ENCODE measurements at places on chromosomes 7 and 10. TPM values are rescaled to one million over a fixed set of nuclear protein-coding genes. Genes with fewer than 3 reads are reported as not detected.
A peak's percentile ranks its signal among the peaks of the same experiment; 100 is the strongest.

DNA sequence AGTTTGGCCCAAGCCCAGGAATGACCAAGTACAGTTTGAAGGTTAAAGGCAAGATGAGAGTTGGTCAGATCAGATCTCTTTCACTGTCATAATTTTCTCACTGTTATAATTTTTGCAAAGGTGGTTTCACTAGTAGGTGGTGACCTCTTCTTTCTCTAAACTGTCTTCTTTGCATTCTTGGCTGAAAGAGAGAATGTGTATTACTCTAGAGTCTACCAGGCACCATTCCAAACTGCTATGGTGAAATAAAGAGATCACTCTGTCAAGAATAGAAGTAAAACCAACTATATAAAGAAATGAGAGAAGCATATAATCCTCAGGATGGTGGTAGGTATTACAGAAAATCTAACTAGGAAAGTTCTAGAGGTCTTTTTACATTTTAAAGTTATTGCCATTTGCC, 72.7 kb downstream of the DYNC1I1 start:
- H3K4me3 ChIP-seq, result no peak overlapping the region
- no peaks in the 10 kb centered on the region for H3K27me3 ChIP-seq
- no peaks in the 10 kb centered on the region for H3K36me3 ChIP-seq
- no peak for DNase-seq

DNA sequence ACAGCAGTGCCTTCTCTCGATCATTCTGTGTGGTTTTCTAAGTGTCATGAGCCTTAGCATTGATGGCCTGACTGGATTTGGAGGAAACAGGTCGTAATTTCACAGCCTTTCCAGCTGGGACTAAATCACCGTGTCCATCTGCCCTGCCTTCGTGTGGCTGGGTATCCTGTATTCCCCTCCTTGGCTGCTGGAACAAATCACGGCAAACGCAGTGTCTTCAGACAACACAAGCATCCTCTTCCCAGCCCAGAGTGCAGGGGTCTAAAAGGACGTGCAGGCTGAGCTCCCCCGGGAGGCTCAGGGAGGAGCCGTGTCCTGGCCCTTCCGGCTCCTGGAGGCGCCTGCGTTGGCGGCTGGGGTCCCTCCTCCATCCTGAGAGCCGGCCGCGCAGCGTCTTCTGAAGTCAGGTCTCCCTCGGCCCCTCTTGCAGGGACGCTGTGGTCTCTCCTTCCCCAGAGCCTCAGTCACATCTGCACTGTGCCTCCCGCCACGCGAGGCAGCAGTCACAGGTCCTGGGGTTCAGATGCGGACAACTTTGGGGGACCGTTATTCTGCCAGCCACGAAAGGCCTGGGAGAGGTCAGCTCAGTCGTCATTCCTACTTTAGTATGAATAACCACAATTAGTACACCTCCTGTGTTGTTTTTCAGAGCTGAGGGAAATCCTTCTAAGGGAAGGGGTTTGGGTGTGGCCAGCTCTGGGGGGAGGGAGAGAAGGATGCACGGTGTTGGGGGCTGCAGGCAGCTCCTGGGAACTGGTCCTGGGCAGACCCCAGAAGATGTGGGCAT, 41.1 kb downstream of the FAM20C start:
- peak overlapping the region; percentile 78 for H3K27ac ChIP-seq
- H3K4me1 ChIP-seq, result peaks cover 26% of the 10 kb centered on the region
- DNase-seq, result peak; percentile 27
- no peaks in the 10 kb centered on the region for H3K36me3 ChIP-seq
- H3K4me3 ChIP-seq, result no peak overlapping the region

- H3K36me3 ChIP-seq, result no peaks in the 10 kb centered on the region
- H3K4me3 ChIP-seq, result peak overlapping the region; percentile 55
- DNase-seq, result peak; percentile 76
- no peak overlapping the region for H3K27ac ChIP-seq
These were observed 1.2 kb upstream of the PLXNA4 start for GRCh38 chr7:132577206-132578049.

DNA sequence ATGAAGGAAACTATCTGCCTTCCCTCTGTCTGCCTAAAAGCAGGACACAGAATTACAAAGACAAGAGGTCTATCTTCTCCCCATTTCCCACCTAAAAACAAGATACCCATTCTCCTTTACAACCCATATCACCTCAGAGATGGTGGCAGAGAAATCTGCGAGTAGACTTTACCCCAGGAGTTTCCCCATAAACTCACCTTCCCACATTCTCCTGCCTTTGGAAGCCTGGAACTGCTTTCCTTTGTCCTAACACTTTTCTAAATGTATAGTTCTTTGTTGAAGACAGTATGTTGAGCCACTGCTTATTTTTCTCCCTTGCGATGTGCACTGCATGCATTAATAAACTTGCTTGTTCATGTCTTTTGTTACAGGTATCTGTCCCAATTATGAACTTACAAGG, 8.0 kb downstream of the SHTN1 start:
- DNase-seq, result no peak
- no peak overlapping the region for H3K4me3 ChIP-seq
- no peak overlapping the region for H3K27ac ChIP-seq
- H3K27me3 ChIP-seq, result no peaks in the 10 kb centered on the region
- no peaks in the 10 kb centered on the region for H3K36me3 ChIP-seq
- H3K4me1 ChIP-seq, result no peaks in the 10 kb centered on the region

DNA sequence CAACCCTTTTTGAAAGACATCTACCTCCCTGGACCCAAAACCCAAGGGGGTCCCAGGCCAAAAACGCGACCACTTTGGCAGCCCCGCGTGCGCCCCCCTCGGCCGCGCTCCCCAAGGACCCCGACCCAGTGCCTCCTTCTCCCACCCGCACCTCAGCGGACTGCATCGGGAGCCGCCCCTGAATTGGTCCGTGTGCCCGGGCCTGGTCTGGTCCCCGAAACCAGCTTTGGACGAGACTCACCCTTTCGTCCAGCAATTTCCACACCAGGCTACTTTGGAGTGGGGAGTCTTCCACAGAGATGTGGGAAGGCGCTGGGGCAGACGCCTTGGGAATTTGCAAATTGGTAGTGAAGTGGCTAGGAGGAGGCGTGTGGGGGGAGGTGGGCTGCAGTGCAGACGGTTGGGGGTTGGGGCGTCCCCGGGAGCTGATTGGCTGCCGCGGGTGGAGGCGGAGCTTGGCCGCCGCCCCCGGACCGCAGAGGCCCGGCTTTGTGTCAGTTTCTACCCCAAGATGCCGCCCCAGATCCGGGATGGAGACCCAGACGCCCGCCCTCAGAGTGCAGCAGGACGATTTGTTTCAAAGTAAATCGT, 16.9 kb downstream of the TCAF1 start:
- peak; percentile 83 for DNase-seq
- peaks cover 5% of the 10 kb centered on the region for H3K4me1 ChIP-seq
- peak overlapping the region; percentile 32 for H3K4me3 ChIP-seq
- H3K27me3 ChIP-seq, result no peaks in the 10 kb centered on the region

GRCh38 chr10:128963211-128964099, 503.6 kb upstream of the MGMT start:
- no peak overlapping the region for H3K4me3 ChIP-seq
- no peak for DNase-seq
- H3K4me1 ChIP-seq, result no peaks in the 10 kb centered on the region
- H3K27me3 ChIP-seq, result no peaks in the 10 kb centered on the region
- H3K36me3 ChIP-seq, result no peaks in the 10 kb centered on the region
- H3K27ac ChIP-seq, result no peak overlapping the region

- H3K27ac ChIP-seq, result no peak overlapping the region
- H3K4me1 ChIP-seq, result no peaks in the 10 kb centered on the region
- H3K27me3 ChIP-seq, result no peaks in the 10 kb centered on the region
- H3K36me3 ChIP-seq, result no peaks in the 10 kb centered on the region
These were observed 39.5 kb upstream of the GJD4 start for GRCh38 chr10:35565602-35566081.

GRCh38 chr10:101138788-101139420, 7.8 kb downstream of the TLX1 start:
- peaks cover 7% of the 10 kb centered on the region for H3K27me3 ChIP-seq
- DNase-seq, result no peak
- no peaks in the 10 kb centered on the region for H3K36me3 ChIP-seq
- no peak overlapping the region for H3K4me3 ChIP-seq
- H3K4me1 ChIP-seq, result peaks cover 1% of the 10 kb centered on the region

DNA sequence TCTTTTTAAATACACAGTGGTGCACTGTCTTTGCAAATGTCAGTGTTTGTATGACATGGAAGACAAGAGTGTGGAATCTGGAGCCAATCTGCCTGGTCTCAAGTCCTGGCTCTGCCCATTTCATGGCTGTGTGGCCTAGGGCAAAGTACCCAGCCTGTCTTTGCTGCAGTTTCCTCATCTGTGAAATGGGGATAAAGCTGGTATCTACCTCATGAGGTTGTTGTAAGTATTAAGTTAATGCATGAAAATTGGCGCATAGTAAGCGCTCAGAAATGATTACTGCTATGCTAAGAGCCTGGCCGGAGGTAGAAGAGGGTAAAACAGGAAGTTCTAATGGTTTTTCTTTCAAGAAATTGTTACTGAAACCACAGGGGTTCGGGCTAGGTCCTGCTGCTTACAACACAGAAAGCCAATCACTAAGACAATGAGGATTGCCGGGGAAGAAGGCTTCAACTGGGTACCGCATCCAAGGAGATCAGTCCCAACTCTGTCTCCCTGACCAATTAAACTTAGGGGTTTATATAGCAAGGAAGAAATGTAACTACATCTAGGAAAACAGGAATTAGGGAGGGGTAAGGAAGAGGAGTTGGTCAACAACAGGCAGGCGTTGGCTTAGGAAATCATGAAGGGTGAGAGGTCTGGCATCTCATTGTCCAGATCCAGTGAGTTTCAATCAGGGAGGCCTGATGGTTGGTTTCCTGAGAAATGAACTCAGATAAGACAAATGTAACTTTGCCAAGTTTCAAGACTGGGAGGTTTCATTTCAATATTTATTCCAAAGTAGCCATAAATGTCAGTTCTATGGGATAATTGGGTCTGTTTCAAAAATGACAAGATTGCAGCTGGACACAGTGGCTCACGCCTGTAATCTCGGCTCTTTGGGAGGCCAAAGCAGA, 57.0 kb downstream of the CHST3 start:
- H3K4me3 ChIP-seq, result no peak overlapping the region
- H3K4me1 ChIP-seq, result peaks cover 21% of the 10 kb centered on the region
- no peak for DNase-seq
- H3K36me3 ChIP-seq, result no peaks in the 10 kb centered on the region

DNA sequence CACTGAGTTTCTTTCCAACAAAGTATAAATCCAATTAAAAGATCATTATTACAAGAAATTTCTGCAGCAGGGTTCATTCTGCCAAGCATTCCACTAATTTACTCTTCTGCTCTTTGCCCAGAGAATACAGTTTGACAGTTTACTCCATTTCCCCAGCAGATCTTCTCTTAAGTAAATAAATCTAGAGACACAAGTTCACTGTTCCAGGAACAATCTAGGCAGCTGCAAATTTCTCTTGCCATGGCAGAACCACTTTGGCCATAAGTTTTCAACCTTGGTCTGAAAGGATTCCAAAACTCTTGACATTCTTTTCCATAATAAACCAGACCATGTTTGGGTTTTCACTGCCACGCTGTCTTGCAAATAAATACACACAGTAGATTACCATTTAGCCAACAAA, 11.5 kb downstream of the RGS10 start:
- no peaks in the 10 kb centered on the region for H3K36me3 ChIP-seq
- no peak for DNase-seq
- no peak overlapping the region for H3K4me3 ChIP-seq
- H3K27me3 ChIP-seq, result no peaks in the 10 kb centered on the region
- peaks cover 5% of the 10 kb centered on the region for H3K4me1 ChIP-seq

- no peak overlapping the region for H3K27ac ChIP-seq
- H3K36me3 ChIP-seq, result no peaks in the 10 kb centered on the region
- no peak overlapping the region for H3K4me3 ChIP-seq
- H3K4me1 ChIP-seq, result no peaks in the 10 kb centered on the region
- H3K27me3 ChIP-seq, result no peaks in the 10 kb centered on the region
- no peak for DNase-seq
These were observed 1.4 kb downstream of the NUDT1 start for GRCh38 chr7:2243458-2243857.

DNA sequence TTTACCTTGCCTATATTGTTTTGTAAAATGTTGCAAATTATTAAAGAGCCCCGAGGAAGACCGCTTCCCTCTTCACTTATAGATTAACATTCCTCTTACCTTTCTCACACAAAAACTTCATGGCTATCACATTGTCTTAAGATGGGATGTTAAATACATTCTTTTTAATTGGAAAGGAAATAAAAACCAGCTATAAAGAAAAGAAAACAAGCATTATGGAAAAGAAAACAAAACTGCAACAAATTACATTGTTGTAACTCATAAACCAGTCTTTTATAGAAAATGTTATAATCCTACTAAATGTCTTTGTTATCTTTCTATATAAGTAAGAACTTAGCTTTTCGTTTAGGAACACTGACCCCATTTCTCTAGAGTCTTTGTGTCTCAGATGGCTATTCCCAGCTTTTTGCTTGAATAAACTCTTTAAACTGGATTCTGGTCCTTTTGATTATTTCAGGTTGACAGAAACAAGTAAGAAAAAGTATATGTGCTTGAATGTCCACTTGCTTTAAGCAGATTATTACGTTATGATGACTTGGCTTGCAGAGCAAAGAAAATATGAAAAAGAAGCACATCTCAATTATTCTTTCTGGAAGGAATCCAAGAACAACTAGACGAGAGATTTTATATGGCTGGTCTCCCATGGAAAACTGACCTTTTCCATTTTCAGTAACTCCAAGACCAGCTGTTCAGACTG, 128.2 kb downstream of the AKR1D1 start:
- no peaks in the 10 kb centered on the region for H3K27me3 ChIP-seq
- H3K4me1 ChIP-seq, result no peaks in the 10 kb centered on the region
- H3K4me3 ChIP-seq, result no peak overlapping the region

DNA sequence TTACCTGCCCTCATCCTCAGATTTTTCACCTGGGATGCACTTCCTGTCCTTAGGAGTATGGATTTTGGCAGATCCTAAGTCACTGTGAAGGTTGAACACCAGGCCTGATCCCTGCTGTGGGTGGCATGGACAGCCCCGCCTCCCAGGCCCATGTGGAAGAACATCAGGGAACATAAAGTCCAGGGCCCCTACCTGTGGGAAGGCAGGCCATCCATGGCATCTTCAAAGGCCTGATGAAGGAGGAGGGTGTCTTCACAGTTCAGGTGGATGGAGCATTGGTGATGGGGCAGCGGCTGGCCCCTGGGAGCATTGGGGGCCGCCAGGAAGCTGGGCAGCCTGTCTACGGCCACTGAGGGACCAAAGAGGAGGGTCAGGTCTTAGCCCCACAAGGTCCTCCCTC, 24.6 kb downstream of the PYROXD2 start:
- no peaks in the 10 kb centered on the region for H3K27me3 ChIP-seq
- no peak overlapping the region for H3K4me3 ChIP-seq
- no peak for DNase-seq
- H3K4me1 ChIP-seq, result peaks cover 2% of the 10 kb centered on the region

DNA sequence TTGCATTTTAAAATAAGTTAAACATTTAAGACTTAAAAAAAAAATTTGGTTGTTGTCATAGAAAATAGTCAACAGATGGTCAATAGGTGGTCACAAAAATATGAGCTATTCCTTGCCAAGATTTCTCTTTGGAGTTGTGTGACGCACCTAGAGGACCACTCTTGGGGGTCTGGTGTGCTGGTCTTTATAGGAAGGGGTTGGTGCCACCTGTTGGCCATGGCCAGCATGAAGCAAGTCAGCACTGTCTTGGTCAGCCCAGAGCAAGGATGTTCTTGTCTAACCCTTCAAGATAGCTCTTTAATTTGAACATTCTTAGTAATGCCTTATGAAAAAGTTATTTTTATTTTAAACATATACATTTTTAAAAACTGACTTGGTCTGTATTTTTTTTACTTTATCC, 267.9 kb upstream of the CNTNAP2 start:
- H3K27me3 ChIP-seq, result no peaks in the 10 kb centered on the region
- H3K4me3 ChIP-seq, result no peak overlapping the region
- no peaks in the 10 kb centered on the region for H3K4me1 ChIP-seq
- no peak for DNase-seq
- H3K36me3 ChIP-seq, result no peaks in the 10 kb centered on the region
- no peak overlapping the region for H3K27ac ChIP-seq

CPA4 gene
- 0.48 TPM for total RNA-seq

FAM185A gene
- total RNA-seq, result 13.5 TPM

OR2F2 gene
- total RNA-seq, result not detected

GRM3 gene
- not detected for total RNA-seq

Measured in ovary (tissue), 10 donors.